ENCODE measurements at places on chromosomes 1 and 21.
A peak's percentile ranks its signal among the peaks of the same experiment; 100 is the strongest.

- DNase-seq: peak; percentile 78
Measured at GRCh38 chr1:158087320-158087927, 93.3 kb upstream of the CD1D start.

DNA sequence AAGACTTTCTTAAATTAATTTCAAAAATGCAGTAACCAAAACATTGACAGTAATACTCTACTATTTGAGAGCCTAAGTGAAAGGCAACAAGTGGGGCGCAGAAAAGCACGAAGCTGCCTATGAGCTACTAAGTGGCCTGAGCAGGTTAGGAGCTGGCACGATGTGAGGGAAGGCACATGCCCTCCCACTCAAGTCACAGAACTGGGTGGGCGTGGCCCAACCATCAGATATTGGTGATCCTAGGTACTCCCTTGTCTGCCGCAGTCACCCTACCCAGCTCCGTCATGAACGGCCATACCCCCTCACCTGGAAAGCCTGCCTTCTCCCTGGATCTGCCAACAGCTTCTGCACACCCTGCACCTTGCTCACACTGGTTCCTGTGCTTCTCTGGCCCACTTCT is 40.8 kb downstream of the SSBP3 start:
- DNase-seq: no peak

DNA sequence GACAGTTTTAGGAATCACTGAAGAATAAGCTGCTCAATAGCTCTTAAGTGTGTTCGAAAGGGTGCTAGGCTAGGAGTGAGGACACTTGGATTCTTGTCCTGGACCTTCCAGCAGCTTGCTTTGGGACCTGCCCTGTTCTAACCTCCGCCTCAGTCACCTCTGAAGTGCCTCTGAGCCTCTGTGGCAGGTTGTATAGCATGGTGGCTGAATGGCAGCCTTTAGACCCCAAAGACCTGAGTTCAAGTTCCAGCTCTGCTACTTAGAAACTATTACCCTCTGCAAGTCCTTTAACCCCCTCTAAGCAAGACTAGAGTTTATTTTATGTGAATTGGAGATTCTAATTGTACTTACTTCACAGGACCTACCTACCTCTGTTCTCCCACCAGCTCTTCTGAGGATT is 81.5 kb downstream of the RRAGC start:
- DNase-seq: no peak

DNA sequence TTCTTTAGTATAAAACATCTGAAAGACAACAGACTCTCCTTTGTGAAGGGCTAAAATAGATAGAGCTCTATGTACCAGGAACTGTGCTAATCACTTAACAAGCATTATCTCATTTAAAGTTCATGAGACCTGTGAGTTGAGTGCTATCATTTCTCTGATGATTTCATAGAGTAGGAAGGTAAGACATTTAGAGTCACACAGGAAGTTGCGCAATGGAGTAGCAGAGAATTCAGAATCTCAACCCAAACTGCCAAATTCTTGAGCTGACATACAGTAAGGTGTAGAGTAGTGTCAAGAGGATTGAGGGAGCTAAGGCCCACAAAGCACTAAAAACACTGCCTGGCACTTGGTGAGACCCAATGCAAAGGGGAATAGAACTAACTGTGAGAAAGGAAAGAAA is 384.3 kb downstream of the NTNG1 start:
- DNase-seq: no peak

- no peak for DNase-seq
Measured at GRCh38 chr1:91487469-91487868, 13.2 kb upstream of the CDC7 start.

DNA sequence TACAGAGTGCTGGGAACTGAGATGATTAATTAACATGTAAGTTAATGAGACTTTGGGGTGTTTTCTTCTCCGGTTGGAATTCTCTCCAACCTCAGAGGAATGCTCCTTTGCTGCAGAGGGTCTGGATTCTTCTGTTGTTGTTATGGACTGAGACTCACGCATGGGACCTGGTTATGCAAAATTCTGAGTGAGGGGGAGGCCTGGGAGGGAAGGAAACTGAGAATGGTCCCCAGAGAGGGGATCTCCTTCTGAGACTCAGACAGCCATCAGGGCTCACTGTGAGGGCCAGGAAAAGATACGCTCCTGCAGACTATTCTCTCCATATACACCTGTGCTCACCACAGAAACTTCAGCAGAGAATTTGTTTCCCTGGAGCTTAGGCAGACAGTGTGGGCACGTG is 56.3 kb downstream of the HTR6 start:
- no peak for DNase-seq

GRCh38 chr1:9671377-9672140 is 20.0 kb downstream of the PIK3CD start:
- DNase-seq: peak; percentile 81

GRCh38 chr1:199914546-199914945 is 113.0 kb upstream of the NR5A2 start:
- no peak for DNase-seq

- DNase-seq: peak; percentile 95
Measured at GRCh38 chr1:39098546-39099250, 72.5 kb downstream of the NDUFS5 start.

- DNase-seq: no peak
Measured at GRCh38 chr1:168514455-168514854, 29.3 kb downstream of the XCL2 start.

- DNase-seq: no peak
Measured at GRCh38 chr1:177597393-177597792, 372.5 kb downstream of the SEC16B start.

GRCh38 chr1:174819596-174819995 is 180.2 kb upstream of the CACYBP start:
- DNase-seq: no peak

GRCh38 chr1:8527941-8528340 is 210.0 kb downstream of the SLC45A1 start:
- no peak for DNase-seq

- DNase-seq: no peak
Measured at GRCh38 chr21:33300701-33301631, 23.8 kb upstream of the IFNAR1 start.

GRCh38 chr21:45699251-45699942 is 55.9 kb downstream of the PCBP3 start:
- no peak for DNase-seq

DNA sequence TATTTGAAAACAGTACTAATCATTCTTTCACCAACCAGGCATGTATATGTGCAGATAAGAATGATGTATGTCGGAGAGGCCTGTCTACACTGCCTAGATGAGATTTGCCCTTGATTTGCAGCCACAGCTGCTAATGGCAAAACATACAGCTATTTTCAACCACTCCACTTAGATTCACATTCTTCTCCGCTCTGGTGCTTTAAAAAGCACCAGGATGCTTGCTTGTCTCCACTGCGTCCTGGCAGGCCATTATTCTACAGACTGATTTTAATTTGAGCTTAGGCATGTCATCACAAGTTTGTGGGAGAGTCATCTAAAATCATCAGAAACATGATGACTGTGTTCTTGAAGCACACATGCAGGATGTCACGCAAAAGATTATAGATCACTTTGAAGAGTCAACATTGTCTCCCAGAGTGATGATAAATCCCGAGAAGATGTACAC is 119.0 kb upstream of the NRIP1 start:
- DNase-seq: no peak

- DNase-seq: no peak
Measured at GRCh38 chr1:214324896-214325800, 44.2 kb downstream of the SMYD2 start.

DNA sequence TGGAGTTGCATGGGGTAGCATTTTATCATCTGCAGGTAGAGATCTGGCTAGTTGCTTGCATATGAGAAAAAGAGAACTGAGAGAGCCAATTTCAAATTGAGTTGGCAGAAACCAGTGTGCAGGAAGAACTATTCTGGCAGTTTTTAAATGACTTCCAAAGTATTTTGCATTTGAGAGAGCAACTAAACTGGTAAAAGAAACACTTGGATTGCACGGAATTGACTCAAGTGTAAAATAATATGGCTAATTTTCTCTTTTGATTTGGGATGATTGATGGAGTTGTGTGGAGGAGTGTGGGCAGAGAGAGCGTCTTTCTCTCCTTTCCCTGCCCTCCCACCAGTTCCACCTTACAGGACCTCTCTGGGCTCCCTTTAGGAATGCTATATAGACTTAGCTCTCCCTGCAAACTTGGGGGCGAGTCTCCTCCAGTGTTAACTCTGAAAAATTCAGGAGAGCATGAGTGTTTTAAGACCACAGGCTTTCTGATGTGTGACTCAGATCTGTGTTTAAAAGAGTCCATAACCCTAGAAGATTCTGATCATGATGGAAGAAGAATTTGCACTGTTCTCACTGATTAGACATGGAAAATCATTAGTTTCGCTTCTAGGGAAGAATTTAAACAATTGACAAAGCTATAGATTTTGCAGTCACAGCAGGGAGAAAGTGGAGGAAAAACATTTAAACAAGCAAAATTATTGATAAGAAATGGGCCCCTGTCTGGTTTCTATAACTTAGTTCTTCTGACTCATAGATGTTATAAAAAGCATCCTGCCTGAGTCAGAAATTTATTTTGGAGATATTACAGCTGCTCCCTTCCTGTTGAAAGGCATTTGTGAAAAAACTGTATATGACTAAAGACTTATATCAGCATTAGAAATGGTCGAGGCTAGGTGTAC is 24.9 kb upstream of the CTBS start:
- peak; percentile 80 for DNase-seq

DNA sequence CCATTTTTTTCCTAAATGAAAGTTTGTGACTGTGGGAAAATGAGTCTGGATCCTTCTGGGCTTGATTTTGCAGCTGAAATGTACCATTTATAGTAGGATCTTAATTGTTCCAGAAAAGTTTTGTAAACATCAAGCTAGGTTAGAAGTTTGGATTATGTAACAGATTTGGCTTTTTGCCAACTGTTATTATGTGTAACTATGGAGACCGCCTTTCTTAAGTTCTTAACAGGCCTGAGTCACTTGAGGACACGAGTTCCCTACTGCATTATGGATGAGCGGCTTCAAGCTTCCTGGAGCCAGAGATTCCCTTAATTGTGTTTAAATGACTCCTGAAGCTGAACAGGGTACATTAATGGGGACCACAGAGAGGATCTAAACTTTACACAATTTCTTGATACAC is 22.2 kb downstream of the SLC25A33 start:
- peak; percentile 71 for DNase-seq

DNA sequence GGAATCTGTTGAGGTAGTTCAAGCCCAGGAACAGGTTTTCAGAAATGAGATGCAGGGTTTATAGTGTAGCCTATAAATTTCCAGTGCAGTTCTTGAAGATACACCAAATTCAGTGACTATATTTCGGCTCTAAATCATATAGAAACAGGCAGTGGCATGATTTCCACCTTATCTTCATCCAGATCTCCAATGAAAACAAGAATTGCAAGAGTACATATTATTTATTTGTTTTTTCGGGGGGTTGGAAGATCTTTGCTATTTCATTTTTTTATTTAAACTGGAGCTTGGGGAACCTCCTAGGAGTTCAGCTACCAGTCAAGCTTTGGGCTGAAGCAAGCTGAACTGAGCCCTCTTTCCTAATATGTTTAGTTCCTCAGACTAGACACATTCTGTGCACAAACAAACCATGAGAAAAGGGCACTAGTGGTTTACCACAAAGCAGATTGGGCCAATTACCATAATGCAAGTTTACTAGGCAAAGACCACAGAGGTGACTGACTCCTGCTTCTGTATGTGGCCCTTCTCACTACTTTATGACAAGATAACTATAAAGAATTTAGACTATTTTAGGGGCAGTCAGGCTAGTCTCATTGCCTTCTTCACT is 68.5 kb downstream of the RGS2 start:
- DNase-seq: peak; percentile 0

DNA sequence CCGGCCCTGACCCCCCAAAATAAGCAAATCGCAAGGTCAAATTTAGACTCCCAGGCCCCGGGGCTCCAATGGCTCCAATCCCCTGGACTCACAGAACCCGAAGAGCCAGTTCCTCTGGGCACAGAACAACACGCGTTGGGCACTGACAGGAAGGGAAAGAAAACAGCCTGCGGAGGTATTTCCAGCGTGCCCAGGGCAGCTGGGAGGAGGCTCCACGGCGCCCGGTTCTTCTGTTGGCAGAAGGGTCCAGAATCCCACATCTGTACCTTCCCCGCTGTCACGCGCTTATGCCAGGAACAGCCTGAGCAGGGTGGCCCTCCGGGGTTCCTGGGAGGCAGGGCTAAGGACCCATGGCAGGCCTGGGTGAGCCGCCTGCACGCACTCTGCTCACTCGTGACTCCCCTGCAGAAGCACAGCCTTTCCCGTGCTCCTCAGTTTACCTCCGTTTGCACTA is 85.5 kb downstream of the RIPK4 start:
- no peak for DNase-seq

- no peak for DNase-seq
Measured at GRCh38 chr21:22224261-22224660, 1226.1 kb downstream of the NCAM2 start.

DNA sequence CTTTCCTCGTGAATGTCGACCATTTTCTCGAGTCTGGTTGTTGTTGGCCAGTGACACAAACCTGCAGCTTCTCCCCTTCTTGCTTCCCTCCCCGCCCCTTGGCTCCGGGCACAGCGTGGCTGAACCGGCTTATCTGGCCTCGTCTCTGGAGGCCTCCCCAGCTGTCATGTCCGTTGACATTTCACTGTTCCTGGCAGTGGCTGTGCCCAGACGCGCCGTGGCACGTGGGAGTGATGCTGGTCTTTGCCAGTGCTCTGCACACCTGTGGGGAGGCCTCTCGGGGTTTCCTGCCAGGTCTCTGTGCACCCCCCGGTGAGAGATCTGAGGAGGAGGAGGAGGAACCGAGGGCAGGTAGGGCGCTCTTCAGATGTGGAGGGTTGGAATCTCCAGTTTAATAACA is 23.7 kb downstream of the SKI start:
- DNase-seq: no peak

DNA sequence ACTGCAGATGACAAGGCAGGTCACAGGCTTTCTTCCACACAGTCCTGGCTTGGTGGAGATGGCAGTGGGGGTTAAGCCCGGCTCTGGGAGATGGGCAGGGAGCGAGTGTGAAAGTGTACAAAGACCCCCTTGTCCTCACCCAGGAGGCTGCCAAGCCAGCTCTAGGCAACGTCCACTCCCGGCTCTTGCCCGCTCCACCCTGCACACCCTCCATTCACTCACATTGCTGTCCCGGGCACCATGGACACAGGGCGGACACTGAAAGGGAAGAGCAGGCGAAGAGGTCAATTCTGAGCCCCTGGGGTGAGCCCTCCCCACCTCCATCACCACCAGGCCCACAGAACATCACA is 8.9 kb downstream of the COL16A1 start:
- DNase-seq: no peak

All from fibroblast of skin of scalp (primary cell).